H4 (cell line): ENCODE measurements at places on chromosomes 1 and 21.
A peak's percentile ranks its signal among the peaks of the same experiment; 100 is the strongest.

GRCh38 chr21:32520875-32521735, 64.2 kb downstream of the TCP10L start:
- peak; percentile 92 for DNase-seq

GRCh38 chr1:85407746-85408377, 57.1 kb downstream of the DDAH1 start:
- DNase-seq: no peak

DNA sequence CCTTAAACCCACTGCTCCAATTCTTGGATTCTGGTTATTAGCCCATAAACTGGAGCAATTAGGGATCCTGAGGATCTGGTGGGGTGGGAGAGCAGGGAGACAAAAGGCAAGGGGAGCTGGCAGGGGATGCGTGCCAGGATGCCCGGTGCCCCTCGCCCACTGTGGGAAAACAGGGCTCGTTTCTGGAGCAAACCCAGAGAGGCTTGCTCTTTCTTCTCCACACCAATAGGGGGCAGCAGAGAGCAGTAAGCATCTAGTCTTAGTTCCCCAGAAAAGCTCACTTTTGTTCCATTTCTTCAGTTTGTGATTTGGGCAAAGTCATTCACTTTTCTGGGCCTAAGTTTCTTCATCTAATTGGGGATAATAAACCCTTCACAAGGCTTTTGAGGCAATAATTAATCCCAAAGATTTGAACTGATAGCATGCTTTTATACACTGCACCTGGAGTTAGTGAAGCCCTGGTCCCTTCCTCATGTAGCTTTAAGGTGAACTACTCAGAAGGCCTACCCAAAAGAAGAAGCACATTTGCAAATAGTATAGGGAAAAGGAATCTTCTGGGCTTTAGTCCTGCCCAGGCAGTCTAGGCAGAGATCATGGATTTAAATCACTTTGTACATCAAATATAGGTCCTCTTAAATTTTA, 160.6 kb upstream of the USP24 start:
- peak; percentile 48 for DNase-seq

DNA sequence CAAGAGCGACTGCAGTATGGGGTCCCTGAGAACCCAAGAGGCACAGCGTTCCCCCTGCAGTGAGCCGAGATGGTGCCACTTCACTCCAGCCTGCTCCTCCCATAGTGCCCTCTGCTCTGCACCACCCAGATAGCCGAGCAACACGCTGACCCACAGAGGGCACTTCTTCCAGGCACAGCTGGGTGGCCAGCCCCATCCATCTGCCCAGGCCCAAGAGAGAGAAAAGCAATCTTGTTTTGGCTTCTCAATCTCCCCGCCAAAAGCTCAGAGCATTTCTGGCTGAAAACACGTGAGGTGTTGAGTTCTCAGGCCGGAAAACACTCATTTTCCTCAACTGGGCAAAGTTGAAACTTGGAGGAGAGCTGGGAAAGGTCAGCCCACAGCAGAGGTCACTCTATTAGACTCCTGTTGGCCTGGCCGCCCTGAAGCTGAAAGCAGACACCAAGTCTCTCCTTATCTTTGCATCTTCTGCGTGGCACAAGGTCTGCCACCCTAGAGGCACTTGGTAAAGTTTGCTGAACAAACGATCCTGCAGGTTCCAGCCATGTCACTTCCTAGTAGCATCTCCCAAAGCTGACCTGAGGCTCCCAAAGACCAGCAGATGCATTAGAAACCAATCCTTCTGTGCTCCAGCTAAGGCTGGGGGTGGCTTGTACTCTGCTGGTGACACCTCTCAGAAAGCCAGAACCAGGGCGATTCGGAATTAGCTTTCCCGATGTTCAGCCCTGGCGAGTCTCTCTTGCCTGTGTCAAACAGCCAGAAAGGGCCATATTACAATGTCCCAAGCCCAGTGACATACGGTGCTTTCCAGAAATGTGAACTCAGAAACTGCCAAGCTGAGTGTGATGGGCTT, 10.9 kb downstream of the CAPN9 start:
- no peak for DNase-seq

DNA sequence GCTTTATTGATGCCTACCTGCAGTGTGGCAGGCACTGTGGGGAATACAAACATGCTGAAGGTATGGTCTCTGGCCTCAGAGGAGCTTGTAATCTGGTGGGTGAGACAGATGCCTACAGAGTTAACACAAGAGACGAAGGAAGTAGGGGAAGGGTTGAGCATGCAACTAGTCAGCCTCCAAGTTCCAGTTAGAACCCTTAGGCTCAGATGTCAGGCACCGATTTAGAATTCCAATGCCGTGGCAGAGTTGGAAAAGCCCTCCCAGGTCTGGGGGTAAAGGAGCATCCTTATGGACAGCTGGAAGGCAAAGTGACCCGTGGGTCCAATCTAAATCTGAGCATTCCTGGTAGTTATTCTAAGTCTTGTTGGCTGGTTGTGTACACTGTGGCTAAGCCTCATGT, 132.9 kb upstream of the GJB5 start:
- no peak for DNase-seq
